ENCODE measurements at places on chromosomes 4 and X.

GRCh38 chr4:97238956-97239666, 904.2 kb downstream of the STPG2 start:
- no peak for DNase-seq

DNA sequence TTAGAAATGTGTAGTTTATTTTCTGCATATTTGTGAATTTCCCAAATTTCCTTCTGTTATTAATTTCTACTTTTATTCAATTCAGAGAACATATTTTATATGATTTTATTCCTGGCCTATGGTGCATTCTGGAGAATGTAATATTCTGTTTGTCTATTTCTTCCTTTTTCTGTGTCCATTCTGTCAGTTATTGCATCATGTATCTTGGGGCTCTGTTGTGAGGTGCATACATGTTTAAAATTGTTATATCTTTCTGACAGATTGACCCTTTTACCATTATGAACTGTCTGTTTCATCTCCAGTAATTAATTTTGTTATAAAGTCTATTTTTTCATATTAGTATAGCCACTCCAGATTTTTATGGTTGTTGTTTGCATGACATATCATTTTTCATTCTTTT, 96.9 kb upstream of the CITED1 start:
- DNase-seq = no peak

- DNase-seq = no peak
These were observed 3.1 kb upstream of the CLCN3 start for GRCh38 chr4:169617306-169617705.

DNA sequence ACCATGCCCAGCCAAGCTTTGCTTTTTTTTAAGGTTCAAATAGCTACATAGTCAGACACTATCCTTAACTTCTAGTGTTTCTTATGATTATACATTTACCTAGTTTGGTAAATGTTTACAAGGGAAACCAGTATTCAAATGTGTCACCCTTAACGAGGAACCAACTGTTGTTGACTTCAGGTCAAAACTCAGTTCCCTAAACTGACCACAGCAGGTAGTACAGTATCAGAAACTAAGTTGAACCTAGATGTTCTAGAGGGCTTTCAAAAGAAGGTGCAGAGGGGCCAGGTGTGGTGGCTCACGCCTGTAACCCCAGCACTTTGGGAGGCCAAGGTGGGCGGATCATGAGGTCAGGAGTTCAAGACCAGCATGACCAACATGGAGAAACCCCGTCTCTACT, 11.3 kb downstream of the GPC4 start:
- DNase-seq = no peak

- DNase-seq = no peak
These were observed 18.2 kb downstream of the ELF4 start for GRCh38 chrX:130091980-130092522.

- peak; percentile 31 for DNase-seq
These were observed 95.1 kb upstream of the STIM2 start for GRCh38 chr4:26765515-26765914.
